Endodermal cell (in vitro differentiated cells): ENCODE measurements at places on chromosomes 4 and X.

DNA sequence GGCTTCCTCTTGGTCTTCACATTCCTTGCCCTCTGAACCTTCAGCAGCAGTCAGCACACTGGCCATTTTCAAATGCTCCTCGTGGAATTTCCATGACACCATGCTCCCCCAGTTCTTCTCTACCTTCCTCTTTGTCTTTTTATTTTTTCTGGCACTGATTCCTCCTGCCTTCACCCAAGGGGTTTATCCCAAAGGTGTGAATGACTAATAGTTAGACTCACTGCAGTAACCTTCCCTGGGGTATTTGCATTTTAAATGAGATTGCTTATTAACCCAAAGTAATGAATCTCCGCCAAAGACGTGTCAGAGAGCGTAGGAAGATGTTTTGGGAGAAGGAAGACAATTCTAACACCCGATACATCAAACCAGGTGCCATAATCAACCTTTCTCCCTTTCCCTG, 36.2 kb downstream of the CD40LG start:
- DNase-seq, result no peak

- DNase-seq, result no peak
These were observed 1.4 kb upstream of the PHF8 start for GRCh38 chrX:54045563-54046228.

GRCh38 chrX:10549280-10549679, 71.1 kb downstream of the MID1 start:
- DNase-seq, result no peak

- DNase-seq, result peak; percentile 62
These were observed 11.9 kb upstream of the ADH7 start for GRCh38 chr4:99447079-99447478.

DNA sequence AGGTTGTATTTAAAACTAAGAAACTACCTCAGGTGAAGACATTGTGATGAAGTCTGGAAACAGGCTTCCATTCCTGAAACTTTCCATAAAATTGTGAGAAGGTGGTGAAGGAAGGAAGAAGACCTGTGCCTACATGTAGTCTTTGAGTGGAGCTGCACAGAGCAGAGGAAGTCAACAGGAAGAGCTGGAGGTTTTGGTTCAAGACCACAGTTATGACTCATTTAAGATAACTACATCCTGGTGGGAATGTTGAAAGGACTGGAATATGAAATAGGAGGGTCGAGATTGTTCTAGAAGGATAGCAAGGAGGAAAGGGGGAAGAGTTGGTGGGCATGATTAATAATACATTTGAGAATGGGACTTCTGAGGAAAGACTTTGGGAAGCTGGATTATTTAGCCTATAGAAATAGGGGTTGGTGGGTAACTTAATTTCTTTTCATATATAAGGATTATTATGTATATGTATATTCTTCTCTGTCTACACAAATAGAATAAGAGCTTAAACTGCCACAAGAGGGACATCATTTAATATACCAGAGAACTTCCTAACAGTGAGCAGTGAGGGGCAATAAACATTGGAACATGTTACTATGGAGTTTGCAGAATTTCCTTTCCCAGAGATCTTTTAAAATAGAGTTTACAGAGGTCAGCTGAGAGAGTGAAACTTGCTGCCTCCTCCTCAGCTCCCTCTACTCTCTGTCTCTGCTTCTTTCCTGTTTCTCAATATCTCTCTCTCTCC, 23.5 kb downstream of the AWAT2 start:
- DNase-seq, result no peak

DNA sequence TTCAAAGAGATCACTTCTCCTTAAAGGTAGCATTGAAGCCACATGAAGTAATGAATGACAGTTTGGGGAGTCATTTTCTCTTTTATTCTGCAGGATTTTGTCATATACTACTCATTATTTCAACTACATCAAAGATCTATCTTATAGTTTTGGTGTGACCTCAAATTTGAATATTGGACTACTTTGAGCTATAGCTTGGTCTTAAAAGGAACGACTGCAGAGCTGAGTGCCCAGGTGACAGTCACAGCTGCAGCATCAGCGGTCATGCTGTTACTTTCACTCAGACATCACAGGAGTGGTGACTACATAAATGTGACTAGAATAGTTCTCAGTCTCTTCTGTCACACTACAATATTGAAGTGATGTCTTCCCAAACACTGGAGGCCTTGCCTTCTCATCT, 10.7 kb upstream of the SPCS3 start:
- no peak for DNase-seq

GRCh38 chrX:134933911-134934310, 56.9 kb upstream of the SMIM10 start:
- no peak for DNase-seq

- peak; percentile 42 for DNase-seq
These were observed 45.1 kb upstream of the LAMP2 start for GRCh38 chrX:120514236-120514635.

GRCh38 chrX:31331015-31331414, 259.2 kb upstream of the FTHL17 start:
- DNase-seq, result no peak

DNA sequence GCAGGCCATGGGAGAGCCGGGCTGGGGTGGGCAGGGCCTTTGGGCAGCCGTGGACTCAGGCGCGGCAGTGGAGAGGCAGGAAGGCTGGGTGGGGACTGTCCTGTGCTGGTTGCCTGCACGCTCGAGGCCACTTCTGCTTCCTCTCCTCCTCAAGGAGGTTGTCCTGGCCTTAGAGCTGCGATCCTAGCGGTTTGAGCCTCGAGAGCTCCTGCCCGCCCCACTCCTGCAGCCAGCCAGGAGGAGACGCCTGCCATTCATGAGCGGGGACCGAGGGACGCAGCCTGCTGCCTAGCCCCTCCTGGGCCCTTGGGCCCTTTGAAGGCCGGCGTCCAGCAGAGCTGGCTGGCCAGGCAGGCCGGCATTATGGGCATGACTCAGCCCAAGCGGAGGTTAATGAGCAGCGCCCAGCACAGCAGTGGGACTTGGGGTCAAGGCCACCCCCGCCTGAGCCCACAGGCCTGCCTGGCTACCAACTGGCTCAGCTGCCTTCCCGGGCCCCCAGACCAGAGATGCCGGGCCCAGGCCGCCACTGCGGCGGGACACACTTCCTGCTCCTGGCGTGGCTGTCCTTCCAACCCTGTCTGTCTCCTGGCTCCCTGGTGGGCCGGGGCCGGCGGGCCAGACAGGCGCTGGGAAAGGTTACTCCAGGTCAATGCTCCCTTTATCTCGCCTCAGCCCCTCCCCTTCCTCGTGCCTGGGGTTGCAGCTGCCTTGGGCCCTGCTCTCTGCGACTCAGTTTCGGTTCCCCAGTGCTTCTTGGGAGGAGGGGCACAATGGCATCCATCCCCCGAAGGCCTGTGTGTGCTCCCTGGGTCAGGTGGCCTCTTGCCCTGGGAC, 1.8 kb downstream of the ABCD1 start:
- peak; percentile 92 for DNase-seq
